ENCODE measurements at places on chromosomes 16 and 17.

DNA sequence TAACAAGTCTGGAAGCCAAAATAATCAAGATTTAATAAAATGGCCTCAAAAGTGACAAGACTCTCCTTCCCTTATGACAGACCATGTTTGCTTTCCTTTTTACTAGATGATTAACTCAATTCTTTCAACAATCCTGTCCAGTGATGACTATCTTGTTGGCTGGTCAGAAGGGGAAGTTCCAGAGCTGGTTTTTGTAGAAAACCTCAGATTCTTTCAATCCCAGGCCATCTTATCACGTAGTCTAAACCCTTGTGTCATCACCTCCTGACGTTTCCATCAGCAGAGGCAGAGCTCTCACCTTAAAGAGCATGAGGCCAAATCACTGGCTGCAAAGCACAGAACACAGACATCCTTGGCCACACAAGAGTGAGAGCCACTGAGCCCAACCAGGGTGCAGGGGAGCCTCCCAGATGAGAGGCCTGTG lies 125.3 kb downstream of the ANKRD11 start:
- DNase-seq, result no peak

DNA sequence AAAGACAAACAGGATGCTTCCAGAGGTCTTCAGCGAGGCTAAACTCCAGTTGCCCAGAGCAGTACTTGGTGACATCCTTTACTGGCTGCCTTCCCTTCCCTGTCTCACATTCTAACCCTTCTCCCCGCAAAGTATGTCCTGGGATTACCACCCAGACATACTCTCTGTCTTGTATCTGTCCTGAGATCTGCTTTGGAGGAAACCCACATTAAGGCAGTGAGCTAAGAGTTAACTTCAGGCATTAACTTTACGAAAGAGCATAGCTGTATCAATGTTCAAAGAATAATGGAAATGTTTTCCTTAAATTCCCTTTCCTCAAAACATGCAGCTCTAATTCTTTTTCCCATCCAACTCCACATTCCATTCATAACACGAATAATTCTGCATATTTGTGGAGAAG lies 385.2 kb downstream of the NPIPA8 start:
- no peak for DNase-seq

- no peak for DNase-seq
Measured at GRCh38 chr17:68657576-68657975, 56.4 kb upstream of the FAM20A start.

DNA sequence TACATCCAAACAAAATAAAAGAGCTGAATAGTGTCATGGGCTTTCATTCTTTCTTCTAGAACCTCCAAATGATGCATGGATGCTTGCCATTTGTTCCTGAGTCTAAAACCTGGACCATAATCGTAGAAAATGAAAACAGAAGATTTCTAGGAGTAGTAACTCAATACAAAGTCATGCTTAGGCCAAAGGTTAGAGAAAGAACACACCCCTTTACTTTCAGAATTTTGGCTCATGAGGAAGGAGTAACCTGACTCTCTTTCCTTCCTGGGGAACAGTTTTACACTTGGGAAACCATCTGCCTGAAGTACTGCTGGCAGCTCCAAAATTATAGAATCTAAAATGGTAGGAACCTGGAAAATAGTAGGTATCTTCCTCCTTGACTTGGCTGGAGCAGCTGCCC lies 137.2 kb downstream of the SNX11 start:
- no peak for DNase-seq

DNA sequence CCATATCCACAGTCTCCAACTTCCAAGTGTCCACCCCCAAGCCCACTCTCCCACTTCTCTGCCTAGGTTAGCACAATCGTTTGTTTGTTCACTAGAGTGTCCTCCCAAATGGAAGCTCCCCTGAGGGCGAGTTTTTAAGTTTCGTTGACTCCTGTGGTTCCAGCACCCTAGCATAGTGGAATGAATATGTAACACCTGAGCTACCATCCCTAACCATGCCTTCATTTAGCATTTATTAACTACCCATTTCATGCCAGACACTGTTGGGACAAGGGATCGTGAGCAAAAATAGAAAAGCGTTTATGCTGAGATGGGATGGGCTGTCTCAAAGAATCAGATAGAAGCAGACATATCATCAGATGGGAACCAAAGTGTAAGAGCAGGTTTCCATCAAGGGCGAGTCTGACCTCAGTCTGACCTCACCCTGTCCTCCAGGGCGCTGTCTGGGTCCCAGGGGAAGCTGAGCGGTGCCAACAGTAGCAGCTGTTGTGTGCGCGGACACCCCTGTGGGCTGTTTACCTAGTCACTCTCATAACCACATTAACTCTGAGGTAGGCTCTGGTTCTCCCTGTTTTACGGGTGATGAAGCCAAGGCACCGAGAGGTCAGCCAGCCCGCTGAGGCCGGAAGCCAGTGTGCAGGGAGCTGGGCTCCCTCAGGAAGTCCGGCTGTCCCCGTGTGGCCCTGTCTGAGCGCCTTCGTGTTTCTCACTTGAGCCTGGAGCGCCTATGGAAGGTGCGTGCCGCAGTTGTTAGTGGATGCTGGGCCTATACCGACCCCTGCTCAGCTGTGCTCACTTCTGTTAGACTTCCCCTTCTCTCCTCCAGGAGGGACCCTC lies 6.2 kb downstream of the CNP start:
- no peak for DNase-seq

GRCh38 chr16:12874186-12874585 lies 27.2 kb upstream of the SHISA9 start:
- no peak for DNase-seq

GRCh38 chr16:2039274-2040031 lies 8.2 kb downstream of the NTHL1 start:
- DNase-seq, result no peak

DNA sequence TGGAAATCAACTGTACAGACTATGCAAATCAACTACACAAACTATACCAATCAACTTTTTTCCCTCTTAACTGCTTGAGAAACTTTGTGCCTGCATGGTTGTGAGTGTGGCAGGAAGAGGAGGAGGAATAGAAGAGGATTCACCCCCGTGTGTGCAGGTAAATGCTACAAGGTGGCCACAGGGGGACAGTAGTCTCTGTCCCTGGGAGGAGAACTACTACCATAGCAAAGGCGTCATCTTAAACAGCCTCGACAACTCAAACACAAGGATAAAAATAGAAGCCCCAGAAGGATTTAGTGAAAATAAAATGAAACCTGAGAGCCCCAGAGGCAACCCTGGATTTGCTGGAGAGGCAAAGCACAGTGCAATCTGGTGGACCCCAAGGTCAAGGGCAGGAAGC lies 199.5 kb upstream of the DYNLRB2 start:
- no peak for DNase-seq

- DNase-seq, result no peak
Measured at GRCh38 chr16:3012828-3013420, at the start of gene CLDN9. Gene CLDN9, plus strand, starts transcription at chr16:3012923. Its CDS starts 440 bp downstream, at chr16:3013363.

GRCh38 chr17:81160306-81160705 lies 5.0 kb upstream of the PVALEF start:
- DNase-seq, result no peak

- DNase-seq, result peak; percentile 30
Measured at GRCh38 chr16:964356-965035, 6.3 kb downstream of the LMF1 start.

Data from activated gamma-delta T cell treated with anti-CD3 and anti-CD28 coated beads, Interleukin-2, amount 50 U/mL, for 16 hours (primary cell).